ENCODE measurements at places on chromosomes 3 and 15.

GRCh38 chr3:115623044-115623868, at the start of gene GAP43:
Gene GAP43, plus strand, starts transcription at chr3:115623510. Its CDS starts 180 bp downstream, at chr3:115623690.
- peak; percentile 60 for DNase-seq

- DNase-seq, result no peak
Measured at GRCh38 chr15:28017423-28017924, 81.6 kb downstream of the OCA2 start.

- no peak for DNase-seq
Measured at GRCh38 chr15:28190391-28191174, 91.5 kb upstream of the OCA2 start.

DNA sequence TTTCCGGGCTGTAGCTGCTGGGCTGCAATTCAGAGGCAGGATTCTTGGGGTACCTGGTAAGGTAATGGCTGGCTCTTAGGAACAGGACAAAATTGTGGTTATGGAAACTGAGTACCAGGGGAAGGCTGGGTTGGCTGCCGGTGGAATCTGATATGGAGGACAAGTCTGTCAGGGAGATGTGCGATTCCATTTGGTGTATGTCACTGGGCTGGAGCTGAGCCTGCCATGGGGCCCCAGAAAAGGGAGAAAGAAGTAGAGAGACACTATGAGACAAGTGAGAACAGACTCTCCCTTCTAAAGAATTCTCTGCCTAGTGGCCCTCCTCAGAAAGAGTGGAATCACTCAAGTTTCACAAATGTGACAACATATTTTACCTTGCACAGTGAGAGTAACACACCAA, 368.2 kb upstream of the ROPN1 start:
- DNase-seq, result no peak

- no peak for DNase-seq
Measured at GRCh38 chr3:140206196-140207040, 271.4 kb downstream of the CLSTN2 start.

GRCh38 chr3:193174140-193174539, 66.9 kb upstream of the PLAAT1 start:
- DNase-seq, result no peak

- no peak for DNase-seq
Measured at GRCh38 chr3:122688996-122689395, 8.4 kb downstream of the PARP14 start.

GRCh38 chr3:16050641-16051467, 123.6 kb upstream of the GALNT15 start:
- DNase-seq, result no peak

- DNase-seq, result no peak
Measured at GRCh38 chr15:100253640-100254039, 88.1 kb downstream of the ADAMTS17 start.

DNA sequence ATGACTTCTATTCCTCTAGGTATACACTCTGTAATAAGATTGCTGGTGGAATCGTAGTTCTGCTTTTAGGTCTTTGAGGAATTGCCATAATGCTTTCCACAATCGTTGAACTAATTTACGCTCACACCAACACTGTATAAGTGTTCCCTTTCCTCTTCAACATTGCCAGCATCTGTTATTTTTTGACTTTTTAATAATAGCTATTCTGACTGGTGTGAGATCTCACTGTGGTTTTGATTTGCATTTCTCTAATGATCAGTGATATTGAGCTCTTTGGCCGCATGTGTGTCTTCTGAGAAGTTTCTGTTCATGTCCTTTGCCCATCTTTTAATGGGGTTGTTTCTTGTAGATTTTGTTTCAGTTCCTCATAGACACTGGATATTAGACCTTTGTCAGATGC, 12.8 kb downstream of the NXPE3 start:
- DNase-seq, result no peak

- no peak for DNase-seq
Measured at GRCh38 chr3:99084826-99085225, 183.3 kb upstream of the DCBLD2 start.

GRCh38 chr3:66673293-66673692, 172.5 kb upstream of the LRIG1 start:
- no peak for DNase-seq

GRCh38 chr3:42823351-42823750, 14.1 kb downstream of the ACKR2 start:
- DNase-seq, result no peak

GRCh38 chr3:61439122-61439458, 122.3 kb upstream of the PTPRG start:
- peak; percentile 47 for DNase-seq

- peak; percentile 65 for DNase-seq
Measured at GRCh38 chr3:161548301-161548700, 51.7 kb downstream of the OTOL1 start.

- no peak for DNase-seq
Measured at GRCh38 chr15:39404767-39405181, 176.1 kb upstream of the THBS1 start.

DNA sequence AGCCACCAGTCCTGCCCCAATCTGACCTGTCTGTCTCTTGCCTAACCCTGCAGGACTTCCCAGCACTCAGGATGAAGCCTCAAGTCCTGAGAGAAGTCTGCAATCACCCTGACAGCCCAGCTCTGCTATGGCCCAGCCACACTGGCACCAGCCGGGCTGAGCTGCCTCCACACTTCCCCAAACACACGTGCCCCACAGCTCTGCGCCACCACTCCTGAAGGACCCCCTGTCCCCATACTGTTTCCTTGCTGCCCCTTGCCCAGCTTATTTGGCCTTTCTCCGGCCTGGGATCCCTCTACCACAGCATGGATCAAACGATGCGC, 76.6 kb downstream of the TBC1D2B start:
- no peak for DNase-seq

DNA sequence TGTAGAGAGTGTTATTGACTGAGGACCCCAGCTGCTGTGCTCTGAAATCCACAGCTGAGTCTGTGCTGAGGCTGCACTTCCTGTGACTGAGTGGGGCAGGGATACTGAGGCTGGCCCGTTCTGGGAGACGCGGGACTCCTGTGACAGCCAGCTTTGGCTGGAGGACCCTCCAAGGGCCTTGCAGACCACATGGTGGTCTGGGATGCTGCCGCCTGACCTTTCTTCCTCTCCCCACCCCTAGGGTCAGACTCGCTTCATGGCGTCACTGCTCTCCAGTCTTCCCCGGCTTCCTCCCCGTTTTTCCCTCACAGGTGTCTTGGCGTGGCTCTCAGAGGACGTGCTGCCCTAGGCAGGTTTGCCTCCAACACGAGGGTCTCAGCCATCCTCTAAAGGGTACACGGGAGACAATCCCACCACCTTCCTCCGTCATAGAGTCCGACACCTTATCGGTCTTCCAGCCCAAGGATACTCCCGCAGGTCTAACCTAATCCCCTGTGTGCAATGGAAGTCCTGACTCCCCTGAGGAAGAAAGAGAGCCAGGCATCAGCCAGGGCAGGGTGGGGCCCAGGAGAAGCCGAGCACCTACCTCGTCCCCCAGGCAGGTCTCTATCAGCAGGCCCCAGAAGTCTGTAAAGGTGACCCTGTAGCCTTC, 19.9 kb upstream of the EHD4 start:
- no peak for DNase-seq

DNA sequence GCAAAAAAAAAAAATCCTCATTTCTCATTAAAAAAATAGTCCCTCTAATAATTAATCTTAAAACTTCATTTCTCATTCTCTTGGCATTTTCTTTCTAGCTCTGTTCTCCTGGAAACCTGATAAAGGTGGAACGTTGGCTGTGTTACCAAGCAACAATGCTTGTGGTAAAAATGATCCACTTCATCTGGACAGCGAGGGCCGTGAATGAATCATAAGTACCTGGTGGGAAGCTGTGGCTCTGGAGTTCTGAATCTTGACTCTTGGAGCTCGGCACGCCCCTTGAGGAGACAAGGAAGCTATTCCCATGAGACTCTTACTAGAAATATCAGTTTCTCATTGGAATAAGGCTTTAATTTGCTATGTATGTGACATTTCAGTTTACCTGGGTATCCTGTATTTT, 32.5 kb downstream of the BCL2L10 start:
- DNase-seq, result no peak

- DNase-seq, result no peak
Measured at GRCh38 chr15:48244921-48245320, 38.8 kb downstream of the SLC12A1 start.

DNA sequence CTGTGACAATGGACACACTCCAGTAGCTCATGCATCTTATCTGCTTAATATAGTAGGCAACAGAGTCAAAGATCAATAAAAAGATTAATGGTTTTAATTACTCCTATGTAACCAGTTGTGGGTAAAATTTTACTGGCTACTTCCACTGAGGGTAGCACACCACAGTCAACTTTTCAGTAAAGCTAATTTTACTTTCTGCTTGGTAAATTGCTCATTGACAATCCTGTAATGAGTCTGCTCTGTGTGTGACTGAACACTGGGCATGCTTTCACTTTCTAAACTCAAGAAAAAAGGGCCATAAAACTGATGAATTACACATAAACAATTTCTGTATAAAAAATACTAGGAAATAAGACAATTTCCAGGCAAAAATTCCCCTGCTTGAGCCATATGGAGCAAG, 838.3 kb downstream of the VGLL3 start:
- peak; percentile 47 for DNase-seq

Data from spinal cord (tissue), 10 donors.